ENCODE measurements at places on chromosomes 11 and 22.

GRCh38 chr11:96006037-96006436, 82.1 kb upstream of the MTMR2 start:
- DNase-seq: no peak

GRCh38 chr11:86688398-86689179, 16.2 kb upstream of the ME3 start:
- DNase-seq: no peak

- DNase-seq: no peak
These were observed 164.5 kb downstream of the CRYBB2 start for GRCh38 chr22:25383892-25384291.

DNA sequence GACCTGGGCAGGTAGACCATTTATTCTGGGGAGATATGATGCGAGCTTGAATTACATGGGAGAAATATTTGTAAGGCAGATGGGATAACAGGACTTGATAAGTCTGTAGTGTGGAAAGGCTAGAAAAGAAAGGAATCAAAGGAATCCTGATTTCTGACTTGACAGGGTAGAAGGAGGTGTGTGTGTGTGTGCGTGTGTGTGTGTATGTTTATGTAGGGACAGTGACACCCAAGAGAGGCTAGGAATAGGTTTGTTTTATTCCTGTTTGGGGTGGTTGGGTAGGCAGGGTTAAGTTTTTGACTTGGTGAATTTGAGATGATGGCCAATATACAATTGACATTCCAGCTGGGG, 390 bp upstream of the HTATIP2 start:
- no peak for DNase-seq

DNA sequence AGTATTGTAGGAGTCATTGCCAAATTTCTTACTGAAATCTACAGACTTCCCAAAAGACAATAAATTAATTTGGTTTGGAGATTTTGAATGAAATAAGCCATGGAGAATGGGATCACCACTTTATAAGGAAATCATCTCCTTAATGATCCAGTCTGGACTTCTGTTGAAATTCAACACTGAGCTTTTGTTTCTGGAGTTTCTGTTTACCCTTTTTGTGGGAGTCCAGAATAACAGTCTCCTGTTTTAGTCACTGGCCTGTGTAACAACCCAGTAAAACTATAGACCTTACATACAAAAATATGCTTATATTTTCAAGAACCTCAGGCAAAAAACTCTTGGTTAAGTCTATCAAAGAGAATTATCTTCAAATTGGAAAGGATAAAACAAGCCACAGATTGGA, 321.7 kb upstream of the PLET1 start:
- no peak for DNase-seq

- DNase-seq: no peak
These were observed 25.9 kb downstream of the ALG12 start for GRCh38 chr22:49892226-49892899.

GRCh38 chr22:33354928-33355327, 296.7 kb upstream of the SYN3 start:
- no peak for DNase-seq

GRCh38 chr11:4763096-4763495, 6.6 kb downstream of the OR51F1 start:
- no peak for DNase-seq

- no peak for DNase-seq
These were observed 2.3 kb upstream of the INPPL1 start for GRCh38 chr11:72222106-72222891.

DNA sequence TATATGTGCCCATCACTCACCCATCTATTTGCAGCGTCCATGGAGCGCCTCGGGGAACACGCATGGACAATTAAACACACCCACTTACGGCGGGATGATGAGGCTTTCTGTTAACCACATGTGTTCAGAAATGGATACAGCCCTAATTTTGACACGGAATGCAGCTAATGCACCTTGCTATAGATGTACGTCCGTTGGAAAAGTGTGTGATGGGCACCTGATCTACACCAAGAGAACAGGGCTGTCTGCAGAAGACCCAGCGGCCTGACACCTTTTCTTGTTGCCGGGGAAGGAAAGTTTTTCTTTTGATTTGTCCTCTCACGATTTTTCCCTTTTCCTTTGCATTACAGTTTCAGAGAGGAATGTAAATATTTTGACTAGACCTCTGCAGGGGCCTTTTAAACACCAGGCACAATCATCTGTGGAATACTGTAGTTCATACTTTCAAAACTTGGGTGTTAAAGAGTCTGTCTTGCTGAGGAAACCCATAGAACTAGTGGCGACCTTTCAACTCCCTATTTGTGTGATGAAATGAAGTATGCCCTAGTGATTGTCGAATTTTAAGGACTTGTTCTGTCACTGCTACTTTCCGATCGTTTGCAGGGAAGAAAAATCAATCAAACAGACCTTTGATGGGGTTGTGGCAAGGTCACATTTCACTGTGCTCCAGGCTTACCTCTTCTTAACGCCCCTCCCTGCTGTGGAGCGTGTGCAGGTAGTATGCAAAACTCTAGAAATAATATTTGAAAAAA, 16.5 kb upstream of the PAX6 start:
- no peak for DNase-seq

DNA sequence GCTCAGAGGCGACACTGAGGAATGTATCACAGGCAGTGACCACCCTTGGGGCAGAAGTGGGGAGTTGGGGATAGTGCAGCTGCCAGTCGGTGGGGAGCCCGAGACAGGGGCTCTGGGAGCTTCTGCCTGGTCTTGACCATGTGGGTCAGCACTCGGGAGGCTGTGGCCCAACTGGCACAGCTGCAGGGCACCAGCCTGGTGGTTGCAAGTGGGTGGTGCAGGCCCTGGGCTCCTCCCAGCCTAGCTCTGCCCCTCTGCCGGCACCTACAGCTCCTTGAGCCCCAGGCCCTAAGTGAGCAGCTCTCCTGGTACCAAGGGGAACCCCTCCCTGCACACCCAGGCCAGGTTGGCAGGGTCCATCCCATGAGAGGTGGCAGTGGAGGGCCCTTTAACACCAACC, 12.6 kb upstream of the RASL10A start:
- DNase-seq: no peak

DNA sequence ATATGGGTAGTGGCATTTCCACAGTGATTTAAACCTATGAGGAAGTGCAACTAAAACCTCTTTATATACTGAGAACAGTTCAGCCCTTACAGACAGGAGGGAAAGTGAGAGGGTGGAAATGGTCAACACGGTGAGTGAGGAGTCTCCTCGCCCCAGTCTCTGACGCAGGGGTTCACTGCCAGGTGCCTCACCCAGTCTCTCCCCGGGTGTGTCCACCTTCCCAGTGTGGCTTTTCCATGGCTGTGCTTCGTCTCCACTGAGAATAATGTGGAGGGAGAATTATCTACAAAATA, 116.6 kb upstream of the TOP3B start:
- DNase-seq: no peak

DNA sequence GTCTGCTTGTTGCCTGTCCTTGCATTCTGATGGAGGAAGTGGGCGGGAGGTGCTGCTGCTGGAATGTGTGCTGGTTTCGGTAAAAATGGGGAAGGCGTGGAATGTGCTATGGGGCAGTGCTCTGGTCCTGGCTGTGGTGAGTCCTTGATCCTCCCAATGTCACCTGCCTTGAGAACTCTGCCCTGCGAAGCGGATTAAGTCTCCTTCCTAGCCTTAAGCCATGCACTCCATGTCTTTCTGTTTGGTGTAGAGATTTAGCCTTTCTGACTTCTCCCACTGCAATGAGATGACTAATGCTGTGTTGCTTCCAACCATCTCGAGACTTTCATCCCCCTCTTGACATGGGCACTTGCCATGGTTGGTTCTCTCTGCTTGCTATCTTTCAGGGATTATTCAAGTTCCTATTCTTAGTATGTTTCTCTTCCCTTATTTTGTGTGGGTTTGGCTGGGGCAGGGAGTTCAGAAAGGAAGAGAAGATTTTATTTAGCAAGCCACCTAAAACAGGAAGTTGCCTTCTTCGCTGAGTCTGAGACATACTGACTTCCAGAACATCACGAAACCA, 687.9 kb downstream of the NTM start:
- peak; percentile 3 for DNase-seq

DNA sequence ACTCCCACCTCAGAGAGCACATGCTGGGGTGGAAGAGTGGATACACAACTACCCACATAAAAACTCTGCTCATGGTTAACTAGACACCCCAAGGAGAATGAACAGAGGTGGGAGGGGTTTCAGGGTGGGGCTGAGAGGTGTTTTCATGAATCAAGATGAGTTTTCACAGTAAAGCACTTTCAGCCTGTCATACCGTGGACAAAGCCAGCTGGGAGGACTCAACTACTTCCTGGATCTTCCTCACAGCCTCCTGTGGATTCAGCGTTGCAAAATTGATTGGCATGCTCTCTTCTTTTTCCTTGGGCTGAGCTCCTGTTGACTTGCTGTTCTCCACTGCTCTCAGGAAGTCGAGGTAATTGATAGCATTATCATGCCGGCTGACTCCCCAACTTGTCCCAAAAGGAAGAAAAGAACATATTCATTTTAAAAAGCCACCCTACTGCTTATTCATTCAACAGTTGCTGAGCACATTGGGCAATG, 168.5 kb downstream of the MPPED1 start:
- no peak for DNase-seq

GRCh38 chr22:46455446-46455845, 82.0 kb downstream of the CELSR1 start:
- DNase-seq: no peak

- no peak for DNase-seq
These were observed 34.8 kb downstream of the TSPAN18 start for GRCh38 chr11:44761551-44761961.

- DNase-seq: no peak
These were observed 36.0 kb downstream of the LRFN4 start for GRCh38 chr11:66892911-66893310.

DNA sequence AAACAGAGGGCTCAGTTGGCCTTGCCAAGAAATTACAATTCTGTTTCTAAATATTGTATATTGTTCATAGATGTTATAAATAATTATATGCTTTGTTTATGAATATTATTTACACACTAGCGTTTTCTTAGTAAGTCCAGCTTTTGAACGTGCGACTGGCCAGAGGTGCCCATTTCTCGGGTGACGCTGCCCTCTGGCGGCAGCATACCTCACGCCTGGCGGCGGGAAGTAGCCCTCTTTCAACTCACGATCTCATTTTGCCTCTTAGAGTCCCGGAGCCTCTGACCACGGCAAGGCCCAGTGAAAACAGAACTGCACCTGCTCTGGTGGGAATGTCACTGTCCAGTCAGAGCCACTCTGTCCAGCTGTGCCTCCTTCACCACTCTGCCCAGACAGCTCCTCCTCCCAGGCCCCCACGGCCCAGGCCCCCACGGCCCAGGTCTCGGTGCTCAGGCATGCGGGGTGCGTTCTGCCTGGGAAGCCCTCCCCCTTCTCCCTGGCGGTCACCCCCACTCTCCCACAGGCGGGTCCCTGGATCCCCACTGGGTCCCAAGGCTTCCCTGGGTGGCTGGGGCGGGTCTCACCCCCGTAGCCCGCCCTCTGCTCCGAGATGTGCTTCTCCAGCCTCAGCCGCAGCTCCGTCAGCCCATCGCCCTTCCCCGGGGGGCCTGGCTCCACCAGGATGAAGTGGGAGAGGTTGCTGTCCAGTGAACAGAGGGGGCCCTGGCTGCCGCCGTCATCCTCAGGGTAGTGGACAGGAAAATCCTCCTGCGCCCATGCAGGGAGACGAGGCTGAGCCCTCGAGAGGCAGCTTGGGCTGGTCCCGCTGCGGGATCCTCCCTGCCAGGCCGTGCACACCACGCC, 19.3 kb downstream of the TSSC4 start:
- DNase-seq: peak; percentile 69

GRCh38 chr11:64880240-64881001, 2.0 kb upstream of the EHD1 start:
- peak; percentile 64 for DNase-seq

DNA sequence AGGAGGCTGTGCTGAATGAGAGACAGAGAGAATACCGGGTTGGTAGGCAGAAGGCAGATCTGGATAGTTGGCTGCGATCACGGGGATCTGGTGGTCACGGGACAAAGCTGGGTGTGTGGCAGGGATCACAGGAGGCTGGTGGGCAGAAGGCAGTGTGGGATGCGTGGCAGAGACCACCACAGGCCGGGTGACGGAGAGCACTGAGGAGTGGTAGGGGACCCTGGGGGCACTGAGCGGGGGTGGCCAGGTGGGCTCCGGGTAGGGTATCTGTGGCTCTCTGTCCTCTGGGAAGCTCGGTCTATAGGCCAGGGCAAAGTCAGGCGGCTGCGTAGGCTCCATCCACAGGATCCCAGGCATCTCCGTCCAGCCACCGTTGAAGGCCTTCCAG, 1.4 kb downstream of the CD248 start:
- DNase-seq: no peak

GRCh38 chr11:118837868-118838267, 45.8 kb upstream of the CXCR5 start:
- no peak for DNase-seq

- no peak for DNase-seq
These were observed 1.1 kb downstream of the SPATA19 start for GRCh38 chr11:133844217-133844616.

Measured in CD4-positive, alpha-beta T cell treated with Interleukin-1 beta for 1 hour (primary cell).